Airway epithelial cell (primary cell): ENCODE measurements at places on chromosomes 4 and X. TPM values are rescaled to one million over a fixed set of nuclear protein-coding genes. Genes with fewer than 3 reads are reported as not detected.

GTPBP6 gene
- 41.0 and 41.1 TPM in 2 replicates for total RNA-seq

SH3BGRL gene
- 40.6 and 48.8 TPM in 2 replicates for total RNA-seq

FRG1 gene
- 30.9 and 35.5 TPM in 2 replicates for total RNA-seq

MED12 gene
- total RNA-seq = 7.2 and 15.5 TPM in 2 replicates

COL4A5 gene
- 93.7 and 95.7 TPM in 2 replicates for total RNA-seq

CRMP1 gene
- total RNA-seq = 0.14 TPM in 1 of 2 replicates, not detected in the other

TMLHE gene
- total RNA-seq = 6.0 and 10.0 TPM in 2 replicates

ZFP92 gene
- total RNA-seq = 0.05 and 0.21 TPM in 2 replicates

PDZD4 gene
- total RNA-seq = 0.14 TPM in 1 of 2 replicates, not detected in the other

SLC10A4 gene
- total RNA-seq = not detected in 2 replicates

TCEAL5 gene
- not detected in 2 replicates for total RNA-seq

RBM41 gene
- total RNA-seq = 7.3 and 11.5 TPM in 2 replicates

NMU gene
- 28.1 and 29.0 TPM in 2 replicates for total RNA-seq
